Mesenteric fat pad (tissue), 1 donor: ENCODE measurements at places on chromosomes 2 and 18. TPM values are rescaled to one million over a fixed set of nuclear protein-coding genes. Genes with fewer than 3 reads are reported as not detected.
A peak's percentile ranks its signal among the peaks of the same experiment; 100 is the strongest.

GRCh38 chr2:210460322-210461227 lies 16.0 kb downstream of the LANCL1 start:
- DNase-seq = no peak

DNA sequence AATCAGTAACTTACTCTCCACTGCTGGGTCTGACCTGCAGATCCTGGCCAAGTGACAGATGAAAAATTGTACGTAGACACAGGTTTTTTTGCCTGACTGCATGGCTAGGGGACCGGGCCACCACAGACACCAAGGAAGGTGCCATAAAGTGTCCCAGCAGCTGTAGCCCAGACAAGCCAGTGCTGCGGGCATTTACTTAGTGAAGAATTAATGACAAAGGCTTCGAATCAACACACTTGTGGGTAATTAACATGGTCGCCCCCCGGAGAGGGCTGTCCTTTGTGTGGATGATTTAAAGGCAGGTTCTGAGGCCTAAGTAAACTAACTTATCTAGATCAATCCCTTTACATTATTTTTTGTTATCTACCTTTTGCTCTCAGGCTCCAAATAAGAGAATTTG lies 1709.1 kb upstream of the LRRTM1 start:
- no peak for DNase-seq

DNA sequence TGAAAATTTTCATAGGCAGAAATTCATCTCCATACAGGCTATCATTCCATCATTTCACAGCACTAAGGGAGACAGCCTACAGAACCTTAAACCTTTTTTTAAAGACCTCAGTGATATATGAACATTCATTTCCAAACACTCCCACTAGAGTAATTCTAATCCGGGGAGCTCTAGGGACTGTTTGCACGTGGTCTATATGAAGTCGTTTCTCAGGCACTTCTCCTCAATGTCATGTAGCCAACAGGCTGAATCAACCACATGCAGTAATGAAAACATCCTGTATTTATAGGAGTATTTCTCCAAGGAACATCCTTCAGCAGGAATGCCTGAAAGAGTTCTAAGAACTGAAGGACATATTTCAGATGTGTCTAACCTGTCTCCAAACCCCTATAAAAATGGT lies 97.3 kb upstream of the CREB1 start:
- DNase-seq = no peak

GRCh38 chr2:177245010-177245422 lies 19.5 kb downstream of the NFE2L2 start:
- no peak for DNase-seq

DNA sequence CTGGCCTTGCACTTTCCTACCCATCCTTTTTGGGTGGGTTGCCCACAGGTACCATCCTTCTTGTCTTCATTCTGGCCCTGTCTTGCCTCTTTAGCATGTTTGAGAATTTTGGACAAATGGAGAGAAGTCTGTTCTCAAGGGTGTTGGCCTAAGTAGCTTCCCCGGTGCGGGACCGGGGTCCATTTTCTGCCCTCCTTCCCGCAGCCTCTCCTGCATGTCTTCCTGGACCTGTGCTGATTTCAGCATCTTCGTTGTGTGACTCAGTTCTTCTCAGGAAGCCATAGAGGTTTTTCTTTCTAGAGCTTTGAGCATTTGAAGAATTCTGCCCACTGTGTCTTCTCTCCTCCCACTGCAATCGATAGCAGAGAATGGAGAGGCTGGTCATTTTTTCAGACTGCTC lies 172.7 kb downstream of the SH3RF3 start:
- no peak for DNase-seq

The EMX1 gene
- not detected for total RNA-seq

DNA sequence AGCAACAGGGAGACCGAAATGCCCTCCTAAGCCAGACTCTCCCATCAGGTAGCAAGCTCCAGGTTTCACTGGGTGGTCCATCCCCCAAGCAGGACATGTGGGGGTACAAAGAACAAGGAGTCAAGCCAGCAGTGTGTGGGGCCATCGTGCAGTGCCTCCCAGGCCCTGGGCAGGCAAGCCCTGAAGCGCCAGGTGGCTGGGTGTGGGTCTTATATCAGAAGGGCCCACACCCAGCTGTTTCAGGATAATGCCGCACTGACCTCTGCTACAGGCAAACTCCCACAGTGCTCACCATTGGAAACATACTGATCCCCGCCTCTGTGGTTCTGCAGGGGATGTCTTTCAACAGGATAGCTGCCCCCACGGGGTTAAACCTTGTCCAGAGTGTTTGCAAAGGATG lies 174.2 kb upstream of the SMAD2 start:
- peak; percentile 30 for DNase-seq

- no peak for DNase-seq
Observed at GRCh38 chr2:216551234-216552068, 52.8 kb downstream of the RPL37A start.

DNA sequence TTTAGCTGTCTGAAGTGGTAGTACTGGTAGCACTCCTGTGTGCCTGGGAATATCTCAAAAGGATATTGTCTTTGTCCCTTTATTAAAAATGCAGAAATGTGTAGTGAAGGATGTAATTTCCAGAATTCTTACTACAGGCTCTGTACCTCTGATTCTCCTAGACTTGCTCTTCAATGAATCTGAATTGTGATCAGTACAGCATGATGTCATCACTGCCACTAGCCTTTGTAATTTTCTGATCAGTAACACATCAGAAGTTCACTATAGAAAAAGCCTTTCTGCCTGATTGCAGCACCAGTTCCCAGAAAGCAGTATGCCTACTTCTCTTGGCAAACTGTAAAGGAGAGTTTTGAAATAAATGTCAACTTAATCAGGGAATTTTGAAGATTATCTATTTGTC lies 29.2 kb upstream of the OTOF start:
- no peak for DNase-seq

The PLEKHM3 gene
- 15.6 TPM for total RNA-seq

The NTSR2 gene
- total RNA-seq = not detected

DNA sequence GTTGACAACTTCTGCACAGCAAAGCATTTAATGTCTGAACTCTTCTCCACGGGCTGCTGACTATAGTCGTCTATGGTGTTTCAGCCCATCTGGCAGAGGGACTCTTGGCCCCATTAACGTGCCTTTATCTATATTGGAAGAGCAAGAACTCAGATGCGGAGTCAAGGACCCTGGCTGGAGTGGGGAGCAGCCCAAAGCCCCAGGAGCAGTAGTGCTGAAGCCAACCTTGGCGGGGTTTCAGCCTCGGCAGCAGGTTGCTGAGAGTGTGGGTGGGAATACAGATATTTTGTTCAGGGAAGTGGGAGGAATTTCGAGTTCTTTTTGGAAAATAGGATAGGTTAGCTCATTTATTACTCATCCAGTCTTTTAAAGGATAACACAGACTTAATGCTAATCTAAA lies 34.2 kb downstream of the TMEM17 start:
- DNase-seq = no peak

DNA sequence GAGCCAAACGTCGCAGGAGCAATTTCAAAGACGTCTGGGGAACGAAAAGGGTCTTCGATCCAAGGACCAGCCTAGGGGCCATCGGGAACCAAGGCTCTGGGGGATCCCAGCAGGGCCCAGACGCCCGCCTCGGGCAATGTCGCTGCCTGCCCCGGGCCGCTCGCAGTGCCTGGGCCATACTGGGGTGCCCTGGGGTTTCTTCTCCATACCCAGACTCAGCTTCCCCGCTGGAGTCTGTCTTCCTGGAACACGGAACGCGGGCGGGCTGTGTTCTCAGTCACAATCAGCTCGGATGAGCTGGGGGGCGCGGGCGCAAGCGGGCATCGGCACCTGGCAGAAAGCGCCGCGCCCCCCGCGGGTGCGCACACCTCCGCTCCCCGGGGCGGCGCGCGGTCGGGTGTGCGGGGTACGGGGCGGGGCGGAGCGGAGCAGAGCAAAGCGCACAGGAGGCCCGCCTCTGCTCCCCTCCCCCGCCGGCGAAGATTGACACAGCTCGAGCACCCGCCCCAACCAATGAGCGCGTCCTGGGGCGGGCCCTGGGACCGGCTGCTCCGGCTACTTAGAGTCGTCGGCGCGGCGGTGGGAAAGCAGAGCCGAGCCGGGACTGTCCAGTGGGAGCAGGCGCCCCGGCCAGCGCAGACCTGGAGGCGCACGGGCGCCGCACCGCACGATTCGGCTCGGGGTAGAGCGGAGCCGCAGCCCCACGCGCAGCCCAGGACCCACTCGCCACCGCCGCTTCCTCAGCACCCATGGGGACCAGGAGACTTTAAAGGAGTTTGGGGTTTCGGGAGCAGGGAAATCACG lies at the start of gene LRATD1:
Gene LRATD1 (plus strand): TSS at position 585 of the 804 bp plus-strand sequence. CDS start 1,263 bp downstream, outside the sequence.
- DNase-seq = peak; percentile 92

The GPR39 gene
- total RNA-seq = 1.3 TPM

The ING5 gene
- total RNA-seq = 29.1 TPM

DNA sequence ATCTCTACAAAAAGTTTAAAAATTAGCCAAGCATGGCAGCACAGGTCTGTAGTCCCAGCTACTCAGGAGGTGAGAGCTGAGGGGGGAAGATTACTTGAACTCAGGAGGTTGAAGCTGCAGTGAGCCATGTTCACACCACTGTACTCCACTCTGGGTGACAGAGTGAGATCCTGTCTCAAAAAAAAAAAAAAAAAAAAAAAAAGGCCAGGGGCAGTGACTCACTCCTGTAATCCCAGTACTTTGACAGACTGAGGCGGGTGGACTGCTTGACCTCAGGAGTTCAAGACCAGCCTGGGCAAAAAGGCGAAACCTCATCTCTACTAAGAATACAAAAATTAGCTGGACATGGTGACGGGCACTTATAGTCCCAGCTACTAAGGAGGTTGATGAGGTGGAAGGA lies 37.0 kb downstream of the PUM2 start:
- DNase-seq = no peak

DNA sequence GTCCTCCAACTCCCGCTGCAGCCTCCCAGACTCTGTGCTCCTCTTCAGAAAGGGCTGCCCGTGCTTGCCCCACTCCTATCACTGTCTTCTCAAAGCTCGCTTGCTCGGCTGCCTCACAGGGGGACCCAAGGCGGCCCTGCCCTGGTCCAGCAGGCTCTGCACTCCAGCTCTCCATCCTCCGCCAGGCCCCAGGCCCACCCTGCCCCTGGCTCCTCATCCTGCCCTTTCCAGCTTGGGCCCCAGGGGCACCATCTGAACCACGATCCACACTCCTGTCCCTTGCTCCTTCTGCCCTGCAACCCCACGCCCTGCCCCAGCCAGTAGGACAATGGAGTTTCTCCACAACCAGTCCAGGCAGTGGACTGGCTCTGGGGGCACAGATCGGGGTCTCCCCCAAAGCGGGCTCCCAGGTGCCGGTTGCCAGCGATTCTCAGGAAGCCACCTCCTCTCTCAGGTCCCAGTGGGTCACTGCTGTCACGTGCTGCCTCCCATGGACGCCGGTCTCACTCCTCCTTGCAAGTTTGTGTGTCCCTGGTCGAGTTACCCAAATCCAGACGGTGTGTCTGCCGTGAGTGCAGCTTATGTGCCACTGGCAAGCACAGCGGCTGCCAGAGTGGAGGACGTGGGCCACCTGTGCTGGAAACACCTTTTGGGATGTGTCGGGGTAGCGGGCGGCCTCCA lies 238.5 kb downstream of the HDAC4 start:
- DNase-seq = peak; percentile 80

The LRP1B gene
- total RNA-seq = 0.22 TPM

The GRB14 gene
- 21.7 TPM for total RNA-seq

The CCDC85A gene
- 7.6 TPM for total RNA-seq

- no peak for DNase-seq
Observed at GRCh38 chr18:78878335-78878734, 101.3 kb upstream of the SALL3 start.

DNA sequence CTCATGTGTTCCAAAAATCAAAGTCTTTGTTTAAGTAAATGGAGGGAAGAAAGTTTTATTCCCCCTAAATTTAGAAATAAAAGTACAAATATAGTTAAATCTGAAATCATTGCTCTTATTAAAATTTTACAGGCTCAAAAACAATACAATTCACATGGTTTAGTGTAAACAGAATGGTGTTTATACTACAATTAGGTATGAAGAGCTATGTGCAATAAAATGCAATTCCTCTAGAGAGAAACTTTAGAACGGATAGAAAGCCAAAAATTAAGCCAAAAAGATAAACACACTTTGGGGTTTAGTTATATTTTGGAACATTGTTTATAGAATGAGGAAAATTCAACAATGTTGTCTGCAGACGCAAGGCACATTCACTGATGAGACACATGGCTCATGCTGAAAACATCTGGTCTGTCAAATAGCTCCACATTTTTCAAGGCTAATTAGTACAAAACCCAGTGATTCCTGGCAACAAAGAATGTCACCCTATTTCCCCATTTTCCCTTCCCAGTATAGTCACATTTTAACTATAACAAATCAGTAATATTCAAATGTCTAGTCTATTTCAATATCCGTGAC lies 103.3 kb downstream of the EXOC6B start:
- DNase-seq = no peak

DNA sequence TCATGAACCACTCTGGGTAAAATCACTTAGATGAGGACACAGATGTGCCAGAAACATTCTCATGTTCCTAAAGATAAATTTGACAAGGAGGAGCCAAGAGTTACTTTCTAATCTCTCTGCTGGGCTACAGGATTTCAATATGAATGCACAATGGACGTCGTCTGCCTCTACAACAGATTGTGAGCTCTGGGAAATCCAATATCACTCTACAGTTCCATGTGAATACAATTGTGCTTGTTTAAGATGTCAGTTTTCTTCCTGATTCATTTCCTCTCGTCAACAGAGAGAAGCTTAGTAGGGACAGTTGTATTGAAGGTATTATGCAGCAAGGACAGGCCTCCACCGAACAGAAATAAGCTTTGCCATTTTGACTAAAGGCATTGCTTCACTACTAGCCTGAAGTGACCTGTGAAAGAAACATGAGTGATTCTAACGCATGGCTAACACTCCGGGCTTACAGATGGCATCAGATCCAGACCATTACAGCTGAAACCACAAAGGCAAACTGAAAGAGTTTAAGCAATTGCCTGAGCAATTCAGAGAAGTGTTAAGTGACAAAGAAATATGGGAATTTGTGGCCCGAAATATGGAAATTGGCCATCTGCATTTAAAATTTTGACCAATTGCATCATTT lies 1591.5 kb downstream of the LRP1B start:
- no peak for DNase-seq

DNA sequence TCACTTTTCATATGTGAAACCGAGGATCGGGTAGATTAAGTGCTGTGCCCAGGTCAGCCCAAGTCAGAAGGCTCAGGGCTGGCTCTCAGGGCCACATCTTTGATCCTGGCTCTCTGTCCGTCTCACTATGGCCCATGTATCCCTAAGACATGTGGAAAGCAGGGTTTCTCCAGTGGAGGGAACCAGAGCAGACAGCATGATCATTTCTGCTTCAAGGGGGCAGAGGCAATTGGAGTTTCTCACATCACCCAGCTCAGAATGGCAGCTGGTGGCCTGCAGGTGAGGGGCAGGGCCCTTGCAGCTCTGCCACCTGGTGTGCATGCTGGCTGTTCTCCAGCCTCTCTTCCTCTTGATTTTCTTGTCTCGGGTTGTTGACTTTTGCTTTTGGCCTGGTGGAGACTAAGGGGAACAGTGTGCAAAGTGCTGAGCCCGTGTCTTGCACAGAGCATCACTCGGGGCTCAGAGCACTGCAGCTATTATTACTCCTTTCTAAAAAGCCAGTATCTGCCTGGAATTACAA lies 27.0 kb downstream of the LDLRAD4 start:
- peak; percentile 62 for DNase-seq
